Stimulated activated CD4-positive, alpha-beta T cell treated with anti-CD3 and anti-CD28 coated beads, Interleukin-2, amount 100 ng/mL, for 48 hours (primary cell): ENCODE measurements at places on chromosomes 6 and 20.

GRCh38 chr6:104788400-104788799 lies 71.3 kb downstream of the HACE1 start:
- no peak for DNase-seq

DNA sequence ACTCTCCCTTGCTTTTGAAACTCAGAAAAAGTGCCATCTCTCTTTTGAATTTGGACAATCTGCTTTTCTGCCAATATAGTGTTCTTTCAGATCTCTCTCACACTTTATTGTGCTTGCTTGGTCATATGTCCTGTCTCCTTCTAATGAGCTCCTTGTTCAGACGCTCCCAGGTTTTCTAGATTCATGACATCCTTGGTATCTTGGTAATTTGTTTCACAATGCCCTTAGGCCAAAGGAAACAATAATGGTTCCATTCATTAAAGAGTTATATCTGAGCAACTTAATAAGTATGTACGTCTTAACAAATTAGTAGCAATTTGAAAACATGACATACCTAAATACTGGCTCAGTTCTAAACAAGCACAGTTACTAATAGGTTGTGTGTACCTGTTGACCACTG lies 293.4 kb upstream of the SPTLC3 start:
- DNase-seq = no peak

DNA sequence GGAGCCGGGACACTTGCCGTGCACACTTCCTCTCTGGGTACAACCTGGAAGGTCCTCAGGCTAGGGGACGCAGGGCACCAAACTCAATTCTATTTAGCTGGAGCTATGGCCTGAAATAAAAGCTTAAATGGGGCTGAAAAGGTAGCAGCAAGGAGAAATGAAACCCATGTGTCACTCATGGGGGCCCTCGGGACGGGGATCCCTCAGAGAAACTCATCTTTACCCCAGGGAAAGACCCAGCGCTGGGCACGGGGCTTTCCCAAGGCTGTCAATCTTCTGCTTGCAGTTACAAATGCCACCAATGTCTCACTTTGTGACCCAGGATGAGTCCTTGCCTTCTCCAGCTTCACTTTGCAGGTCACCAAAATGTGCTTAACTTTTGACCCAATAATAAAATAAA lies 16.5 kb downstream of the SNAI1 start:
- no peak for DNase-seq

DNA sequence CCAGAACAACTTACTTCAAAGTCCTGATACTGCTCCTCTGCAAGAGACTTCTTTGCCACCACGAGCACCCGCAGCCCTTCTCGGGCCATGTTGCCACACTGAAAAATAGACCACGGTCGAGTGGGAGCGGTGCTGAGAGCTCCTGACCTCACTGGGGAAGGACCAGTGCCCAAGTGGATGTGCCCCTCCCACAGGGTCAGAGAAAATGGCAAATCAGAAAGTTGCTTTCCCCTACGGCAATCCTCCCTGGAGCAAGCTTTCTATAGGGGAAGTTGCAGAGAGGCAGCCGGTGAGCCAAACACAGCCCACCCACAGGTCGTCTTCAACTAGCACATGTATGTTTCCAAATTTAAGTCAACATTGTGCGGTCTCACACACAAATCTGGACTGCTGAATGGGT lies 85.1 kb upstream of the NFATC2 start:
- no peak for DNase-seq

GRCh38 chr20:24815196-24815815 lies 133.8 kb upstream of the CST7 start:
- DNase-seq = no peak

GRCh38 chr6:119728935-119729334 lies 379.4 kb upstream of the MAN1A1 start:
- DNase-seq = no peak
